ENCODE measurements at places on chromosomes 5 and 9. TPM values are rescaled to one million over a fixed set of nuclear protein-coding genes. Genes with fewer than 3 reads are reported as not detected.
A peak's percentile ranks its signal among the peaks of the same experiment; 100 is the strongest.

DNA sequence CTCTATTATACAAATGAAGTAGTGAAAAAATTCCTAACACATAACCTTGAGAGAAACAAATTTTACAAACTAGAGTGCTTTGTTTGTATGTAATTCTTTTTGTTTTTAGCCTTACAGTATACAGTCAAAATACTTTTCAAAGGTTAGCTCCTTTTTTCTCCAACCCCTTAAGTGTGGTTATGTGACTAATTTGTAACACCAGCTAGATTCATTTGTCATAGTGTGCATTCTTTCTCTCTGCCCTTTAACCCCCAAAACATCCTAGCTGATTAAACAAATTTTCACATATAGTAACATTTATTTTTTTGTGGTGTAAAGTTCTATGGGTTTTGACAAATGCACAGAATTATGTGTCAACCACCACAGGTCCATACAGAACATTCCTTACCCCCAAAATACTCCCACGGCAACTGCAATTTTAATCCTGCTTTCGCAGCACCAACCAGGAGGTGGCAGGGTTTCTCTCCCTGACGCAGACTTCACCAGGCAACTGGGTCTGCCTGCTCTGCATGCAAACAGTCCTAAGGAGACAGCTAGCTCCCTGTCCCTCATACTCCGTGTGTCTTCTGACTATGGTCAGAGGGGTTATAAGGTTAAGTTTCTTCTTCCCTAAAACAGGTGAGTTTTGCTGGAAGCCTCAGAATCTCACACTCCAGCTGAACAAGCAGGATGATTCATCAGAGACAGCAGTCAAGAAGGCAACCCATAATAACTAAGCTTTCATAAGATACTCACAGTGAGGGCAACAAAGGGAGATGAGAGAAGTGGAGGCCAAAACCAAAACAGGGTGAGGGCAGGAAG lies 44.5 kb upstream of the NR5A1 start:
- no peak for DNase-seq

GRCh38 chr5:177609076-177610059 lies 9.4 kb downstream of the B4GALT7 start:
- DNase-seq = no peak

- DNase-seq = no peak
Observed at GRCh38 chr9:110742741-110743371, 74.3 kb downstream of the MUSK start.

GRCh38 chr5:71751422-71751821 lies 32.3 kb downstream of the CARTPT start:
- no peak for DNase-seq

DNA sequence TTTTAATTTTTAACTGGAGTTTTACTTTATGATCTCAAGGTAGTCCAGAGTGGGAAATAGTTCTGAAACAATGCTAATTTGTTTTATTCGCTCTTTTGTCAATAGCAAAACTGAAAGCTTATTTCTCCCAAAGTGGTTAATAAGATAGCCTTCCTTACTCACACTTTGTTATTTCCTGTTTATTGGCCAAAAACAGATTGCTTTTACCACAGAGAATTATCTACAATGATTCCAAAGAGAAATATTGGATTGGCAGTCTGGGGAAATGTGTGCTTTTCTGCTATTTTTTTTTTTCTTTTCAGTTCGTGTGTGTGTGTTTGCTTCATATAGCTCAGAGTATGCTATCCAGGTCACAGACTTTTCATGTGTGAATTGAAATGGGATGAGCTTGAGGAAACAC lies 756.7 kb upstream of the RGMB start:
- no peak for DNase-seq

DNA sequence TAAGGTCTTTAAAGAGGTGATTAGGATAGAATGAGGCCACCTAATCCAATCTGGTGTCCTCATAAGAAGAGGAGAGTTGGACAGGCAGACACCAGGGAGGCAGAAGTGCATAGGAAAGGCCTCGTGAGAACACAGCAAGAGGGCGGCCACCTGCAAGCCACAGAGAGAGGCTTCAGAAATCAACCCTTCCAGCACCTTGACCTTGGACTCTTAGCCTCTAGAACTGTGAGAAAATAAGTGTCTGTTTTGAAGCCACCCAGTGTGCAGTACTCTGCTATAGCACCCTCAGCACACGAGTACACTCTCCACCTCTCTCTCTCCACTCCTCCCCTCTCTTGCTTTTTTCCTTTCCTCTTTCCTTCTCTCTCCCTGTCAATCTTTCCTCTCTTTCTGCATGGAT lies 26.8 kb downstream of the NIPAL4 start:
- DNase-seq = no peak

DNA sequence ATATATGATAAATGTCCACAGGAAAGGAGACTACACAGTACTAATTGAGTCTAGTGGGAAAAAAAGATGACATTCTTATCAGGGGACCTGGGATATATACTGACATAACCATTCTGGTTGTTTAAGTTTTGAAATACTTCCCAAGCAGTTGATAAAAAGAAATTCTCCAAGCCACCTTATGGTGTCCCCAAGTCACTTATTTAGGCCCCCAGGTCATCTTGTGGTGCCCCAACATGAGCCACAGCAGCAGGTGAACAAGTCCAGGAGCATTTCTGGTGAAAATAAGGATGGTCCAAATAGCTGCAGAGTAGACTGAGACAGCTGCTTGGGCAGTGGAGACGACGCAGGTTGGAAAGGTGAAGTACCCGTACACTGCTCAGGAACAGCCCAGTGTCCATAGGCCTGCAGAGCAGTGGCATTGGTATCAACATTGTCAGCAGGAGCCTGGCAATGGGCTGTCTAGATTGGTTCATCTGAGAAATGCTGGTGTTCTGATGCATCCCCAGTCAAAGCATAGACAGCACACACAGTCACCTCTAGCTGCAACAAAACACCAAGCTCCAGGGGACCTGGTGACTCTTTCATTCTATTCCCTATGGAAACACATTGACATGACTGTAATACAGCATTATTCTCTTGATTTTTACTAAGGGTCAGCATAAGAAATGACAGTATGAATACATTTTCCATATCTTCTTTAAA lies 430.6 kb downstream of the NR2F1-AS1 start:
- DNase-seq = no peak

- DNase-seq = peak; percentile 63
Observed at GRCh38 chr9:124216474-124217176, 41.1 kb upstream of the NEK6 start.

- no peak for DNase-seq
Observed at GRCh38 chr9:89104821-89105220, 73.8 kb downstream of the SHC3 start.

GRCh38 chr5:124823380-124823779 lies 76.9 kb upstream of the ZNF608 start:
- DNase-seq = no peak

DNA sequence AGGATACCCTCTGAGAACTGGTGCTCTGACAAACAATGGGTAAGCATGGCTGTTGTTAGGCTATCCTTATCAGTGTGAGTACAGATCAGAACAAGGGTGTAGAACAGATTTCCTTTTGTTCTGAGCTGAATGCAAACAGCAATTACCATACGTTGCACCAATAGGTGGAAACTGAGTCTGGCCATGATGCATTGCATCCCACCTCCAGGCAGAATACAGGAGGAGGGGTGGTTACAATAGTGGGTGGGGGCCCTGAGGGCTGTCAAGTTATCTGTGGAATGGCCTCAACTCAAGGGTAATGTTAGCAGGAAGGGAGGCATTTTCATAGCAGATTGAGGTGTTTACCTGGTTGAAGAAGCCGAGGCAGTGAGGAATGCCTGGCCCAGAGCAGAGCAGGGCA lies 54.3 kb upstream of the GLRX start:
- DNase-seq = no peak

GRCh38 chr9:137721479-137721878 lies 102.7 kb downstream of the EHMT1 start:
- DNase-seq = no peak

- DNase-seq = peak; percentile 59
Observed at GRCh38 chr9:95506678-95507463, 9.9 kb downstream of the PTCH1 start.

DNA sequence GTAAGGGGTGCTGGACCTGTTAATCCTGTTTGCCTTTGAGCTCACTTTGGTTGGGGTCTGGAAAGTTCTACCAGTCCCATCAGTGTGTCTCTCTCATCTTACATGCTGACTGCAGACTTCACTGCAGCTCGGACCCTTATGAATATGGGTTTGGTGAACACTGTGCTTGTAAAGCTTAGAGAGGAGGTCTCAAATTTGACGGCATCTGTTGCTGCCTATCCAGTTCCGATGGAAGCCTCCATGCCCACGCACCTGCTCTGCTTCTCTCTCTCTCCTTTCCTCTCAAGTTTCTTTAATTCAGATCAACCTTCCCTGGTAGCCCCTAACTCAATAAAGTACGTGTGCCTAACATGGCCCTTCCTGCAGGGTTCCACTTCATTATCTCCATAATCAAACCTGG lies 217.9 kb downstream of the HSPA4 start:
- no peak for DNase-seq

DNA sequence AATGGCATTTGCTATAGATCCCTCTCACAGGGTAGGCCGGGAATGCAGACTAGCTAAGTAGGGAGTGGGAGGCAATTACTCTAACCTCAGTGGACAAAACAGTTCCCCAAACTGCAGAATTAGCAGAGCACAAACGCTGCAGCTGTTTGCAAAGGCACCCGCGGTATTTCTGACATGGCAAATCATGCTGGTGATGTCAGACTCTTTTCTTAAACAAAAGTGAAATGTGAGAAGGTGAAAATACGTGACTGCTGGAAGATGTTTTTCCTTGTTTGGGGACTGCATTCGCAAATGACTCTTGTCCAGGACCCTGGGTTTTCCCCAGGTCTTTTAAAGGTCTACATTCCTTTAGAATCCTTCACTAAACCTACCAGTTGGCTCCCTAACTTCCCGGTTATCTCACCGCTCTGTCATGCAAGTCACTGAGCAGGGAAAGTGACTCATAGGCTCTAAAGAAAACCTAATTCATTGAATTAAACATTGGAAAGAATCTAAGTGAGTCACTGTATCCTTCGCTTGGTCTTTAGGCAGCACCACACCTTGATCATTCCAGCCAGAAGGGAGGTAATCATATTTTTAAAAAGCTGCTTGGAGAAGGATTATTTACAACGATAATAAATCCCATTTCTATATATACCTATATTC lies 91.5 kb upstream of the DNAH5 start:
- DNase-seq = peak; percentile 62

DNA sequence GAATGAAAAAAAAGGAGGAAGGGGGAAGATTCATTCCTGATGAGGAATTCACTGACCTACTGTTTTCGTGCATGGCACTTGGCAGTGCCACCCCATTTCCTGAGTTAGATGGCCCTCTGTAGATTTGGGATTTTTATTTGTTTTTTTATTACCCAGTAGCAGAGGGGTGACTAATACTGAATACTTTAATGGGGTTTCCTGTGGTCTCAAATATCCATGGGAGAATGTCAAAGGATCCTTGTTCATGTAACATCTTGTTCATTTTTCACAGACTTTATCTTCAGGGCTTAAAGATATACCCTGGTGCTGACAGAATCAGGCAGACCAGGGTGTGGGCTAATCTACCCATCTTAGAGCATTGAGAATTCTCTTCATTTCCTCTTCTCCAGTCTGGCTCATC lies 93.0 kb downstream of the MAMDC2 start:
- DNase-seq = no peak

DNA sequence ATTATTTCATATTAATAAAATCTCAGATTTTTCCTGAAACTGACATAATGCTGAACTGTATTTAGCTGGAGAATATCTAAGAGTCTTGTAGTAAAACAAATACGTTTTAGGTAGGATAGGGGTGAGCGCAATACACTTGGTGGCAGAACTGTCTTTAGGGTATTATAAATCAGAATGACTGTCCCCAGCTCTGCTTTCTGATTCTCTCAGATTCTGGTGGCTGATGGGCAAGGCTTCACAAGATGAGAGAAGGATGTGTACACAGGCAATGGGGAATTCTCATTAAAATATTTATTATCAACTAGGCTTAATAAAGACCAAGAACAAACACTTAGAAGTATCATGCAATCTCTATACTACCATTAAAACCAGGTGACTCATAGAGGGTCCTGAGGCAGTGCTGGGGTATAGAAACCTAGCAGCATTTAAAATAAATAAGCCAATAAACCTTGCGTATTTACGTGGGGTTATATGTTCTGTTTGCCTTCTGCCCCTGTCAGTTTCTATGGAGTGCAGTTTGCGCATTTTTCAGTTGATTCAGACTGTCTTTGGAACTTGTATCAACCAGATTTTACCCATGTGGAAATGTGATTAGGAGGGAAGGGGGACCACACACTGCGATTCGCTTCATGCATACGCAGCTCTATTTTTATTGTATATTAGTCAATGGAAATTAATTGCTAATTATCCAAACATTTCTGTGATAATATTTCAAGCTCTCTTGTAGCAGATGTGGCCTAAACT lies 1150.7 kb upstream of the WWC1 start:
- DNase-seq = no peak

GRCh38 chr9:38482918-38483592 lies 58.8 kb upstream of the IGFBPL1 start:
- DNase-seq = no peak

- no peak for DNase-seq
Observed at GRCh38 chr5:83433891-83434290, 37.7 kb upstream of the VCAN start.

- no peak for DNase-seq
Observed at GRCh38 chr5:103589357-103589756, 26.8 kb upstream of the NUDT12 start.

DNA sequence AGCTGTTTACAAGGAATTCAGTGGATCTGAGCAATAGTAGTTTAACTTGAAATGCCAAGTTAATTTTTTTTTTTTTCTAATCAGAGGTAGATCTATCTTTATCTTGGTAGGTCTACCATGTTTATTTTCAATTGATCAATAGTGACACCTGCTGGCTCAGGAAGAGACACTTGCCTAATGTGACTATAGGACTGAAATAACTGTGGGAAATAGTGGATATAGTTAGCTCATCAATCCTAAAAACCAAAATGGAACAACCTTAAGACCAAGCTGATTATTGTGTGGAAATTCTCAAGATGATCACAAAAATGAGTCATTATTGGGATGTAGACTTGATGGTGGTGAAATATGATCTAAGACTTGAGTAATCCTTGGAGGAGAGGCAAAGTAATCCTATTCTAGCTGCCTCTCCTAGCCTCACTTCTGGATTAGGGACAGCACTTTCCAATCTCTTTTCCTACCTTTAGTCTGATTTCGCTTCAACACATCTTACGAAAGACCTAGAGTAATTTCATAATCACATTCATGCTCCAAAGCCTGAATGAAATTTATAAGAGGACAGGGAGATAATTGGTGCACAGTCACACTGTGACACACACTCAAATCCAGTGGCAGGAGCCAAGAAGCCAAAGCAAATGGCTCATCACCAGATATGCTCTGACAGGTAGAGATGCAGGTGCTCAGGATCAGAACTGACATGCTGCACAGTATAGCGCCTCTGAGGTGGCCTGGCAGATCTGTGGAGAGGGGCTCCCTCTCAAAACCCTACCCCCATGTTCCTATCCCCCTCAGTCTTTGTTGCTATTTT lies 156.3 kb downstream of the HMHB1 start:
- DNase-seq = no peak

DDX4 gene
- not detected for total RNA-seq

SHISAL2B gene
- not detected for total RNA-seq

SPINK7 gene
- not detected for total RNA-seq

DOCK2 gene
- total RNA-seq = 53.7 TPM

CDC14B gene
- 37.9 TPM for total RNA-seq

CPLANE1 gene
- 35.6 TPM for total RNA-seq

NEK6 gene
- 72.8 TPM for total RNA-seq

ADAMTS2 gene
- 24.5 TPM for total RNA-seq

EIF4E1B gene
- total RNA-seq = not detected

SPARC gene
- 2,087 TPM for total RNA-seq

CD274 gene
- 5.7 TPM for total RNA-seq
